ENCODE measurements at places on chromosomes 1 and 21.
A peak's percentile ranks its signal among the peaks of the same experiment; 100 is the strongest.

- no peak for DNase-seq
Measured at GRCh38 chr1:47913225-47913823, 83.9 kb downstream of the TRABD2B start.

DNA sequence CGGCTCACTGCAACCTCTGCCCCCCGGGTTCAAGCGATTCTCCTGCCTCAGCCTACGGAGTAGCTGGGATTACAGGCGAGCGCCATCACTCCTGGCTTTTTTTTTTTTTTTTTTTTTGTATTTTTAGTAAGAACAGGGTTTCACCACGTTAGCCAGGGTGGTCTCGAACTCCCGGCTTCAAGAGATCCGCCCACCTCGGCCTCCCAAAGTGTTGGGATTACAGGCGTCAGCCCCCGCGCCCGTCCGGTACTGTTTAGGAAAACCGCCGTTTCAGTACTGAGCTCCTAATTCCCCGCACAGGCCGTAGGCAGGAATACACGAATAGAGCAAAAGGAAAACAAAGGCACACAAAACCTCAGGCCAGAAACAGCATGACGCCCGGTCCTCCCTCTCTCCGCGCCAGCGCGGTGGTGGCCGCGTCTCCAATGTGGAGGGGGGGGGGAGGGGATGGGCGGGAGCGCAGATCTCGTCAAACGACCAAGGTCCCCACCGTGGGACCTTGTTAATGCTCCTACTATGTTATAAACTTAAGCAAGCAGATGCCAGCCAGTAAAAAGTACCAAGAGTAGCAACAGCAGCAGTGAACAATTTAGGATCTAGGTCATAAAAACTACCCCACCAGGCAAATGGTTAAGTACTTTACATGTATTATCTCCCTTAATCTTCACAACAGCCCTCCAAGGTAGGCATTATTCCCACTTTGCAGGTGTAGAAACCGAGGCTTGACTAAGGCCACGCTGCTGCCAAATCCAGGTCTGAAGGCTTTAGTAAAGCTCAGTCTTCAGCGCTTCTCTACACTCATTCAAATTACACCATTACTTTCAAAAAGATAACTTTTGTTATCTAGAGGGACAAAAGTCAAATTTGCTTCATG, 648 bp upstream of the ADAR start:
- DNase-seq, result peak; percentile 34

DNA sequence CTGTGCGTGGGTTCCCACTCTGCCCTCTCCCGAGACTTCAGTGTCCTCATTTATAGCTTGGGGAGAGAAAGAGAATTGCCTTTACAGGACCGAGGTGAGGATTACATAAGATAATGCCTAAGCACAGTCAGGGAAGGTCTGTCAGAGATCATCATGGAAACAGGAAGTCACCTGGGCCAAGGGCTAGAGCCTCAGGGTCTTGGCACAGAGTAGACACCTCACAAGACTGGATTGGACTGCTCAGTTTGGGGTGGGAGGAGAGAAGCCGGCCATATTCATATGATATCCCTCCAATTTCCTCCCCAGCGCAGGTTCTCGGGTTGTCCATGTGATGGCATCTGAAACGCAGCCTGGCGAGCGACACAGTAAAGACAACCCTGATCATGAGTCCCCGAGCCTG, 3.8 kb downstream of the CNR2 start:
- DNase-seq, result no peak

GRCh38 chr1:60894130-60894529, 188.2 kb upstream of the NFIA start:
- no peak for DNase-seq

DNA sequence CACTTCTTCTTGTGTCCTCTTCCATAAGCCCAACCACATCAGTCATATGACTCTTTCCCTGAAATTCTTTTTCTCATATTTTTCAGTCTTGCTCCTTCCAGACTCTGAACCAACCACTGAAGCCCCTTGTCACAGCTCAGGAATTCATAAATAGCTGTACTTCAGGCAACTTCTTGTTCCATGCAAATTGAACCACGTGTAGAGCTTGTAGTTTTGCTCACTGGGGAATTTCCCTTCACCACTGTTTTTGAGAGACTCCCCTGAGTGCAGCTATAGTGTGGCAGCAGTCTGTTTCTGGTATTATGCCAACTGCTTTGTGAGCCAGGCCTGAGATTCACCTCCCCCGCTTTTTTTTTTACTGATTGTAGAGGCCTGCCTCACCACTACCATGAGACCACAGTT, 150.3 kb upstream of the SPAG17 start:
- no peak for DNase-seq

GRCh38 chr1:203325418-203326091, 20.2 kb downstream of the BTG2 start:
- peak; percentile 10 for DNase-seq

- no peak for DNase-seq
Measured at GRCh38 chr1:83693427-83694126, 305.4 kb downstream of the TTLL7 start.

- no peak for DNase-seq
Measured at GRCh38 chr1:217133958-217134856, 411.0 kb upstream of the ESRRG start.

DNA sequence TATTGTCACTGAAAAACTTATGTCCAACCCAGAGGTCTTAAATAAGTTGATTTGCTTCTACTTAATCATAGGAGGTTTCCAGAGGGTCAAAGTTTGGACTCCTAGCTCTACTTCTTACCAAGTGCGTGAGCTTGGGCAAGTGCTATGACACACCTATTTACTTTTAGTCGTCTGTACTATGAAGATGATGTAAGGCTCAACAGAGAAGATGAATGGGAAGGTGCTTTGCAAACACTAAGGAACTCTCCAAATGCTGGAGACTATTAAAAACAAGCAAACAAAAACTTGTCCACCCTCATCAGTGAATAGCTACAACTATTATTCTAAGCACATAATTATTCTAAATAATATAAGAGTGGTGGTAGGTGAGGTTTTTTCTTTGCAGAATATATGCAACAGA, 232.3 kb upstream of the USP24 start:
- DNase-seq, result no peak

- DNase-seq, result no peak
Measured at GRCh38 chr1:61139775-61140549, 57.6 kb downstream of the NFIA start.

Data from NCI-H1930 (cell line).